ENCODE measurements at places on chromosomes 3 and 15. TPM values are rescaled to one million over a fixed set of nuclear protein-coding genes. Genes with fewer than 3 reads are reported as not detected.

GRCh38 chr3:78420611-78421010, 1347.2 kb downstream of the ROBO1 start:
- DNase-seq = no peak

GRCh38 chr15:73190189-73190601, 137.9 kb downstream of the NEO1 start:
- DNase-seq = no peak

GRCh38 chr15:52295421-52296001, at the start of gene MYO5C:
Gene MYO5C (minus strand): TSS chr15:52295804. CDS start chr15:52295636, 168 bp downstream.
- peak; percentile 78 for DNase-seq

- DNase-seq = no peak
Measured at GRCh38 chr3:127107002-127107401, 85.9 kb upstream of the PRR23E start.

GRCh38 chr3:190877925-190878324, 15.4 kb upstream of the GMNC start:
- DNase-seq = no peak

DNA sequence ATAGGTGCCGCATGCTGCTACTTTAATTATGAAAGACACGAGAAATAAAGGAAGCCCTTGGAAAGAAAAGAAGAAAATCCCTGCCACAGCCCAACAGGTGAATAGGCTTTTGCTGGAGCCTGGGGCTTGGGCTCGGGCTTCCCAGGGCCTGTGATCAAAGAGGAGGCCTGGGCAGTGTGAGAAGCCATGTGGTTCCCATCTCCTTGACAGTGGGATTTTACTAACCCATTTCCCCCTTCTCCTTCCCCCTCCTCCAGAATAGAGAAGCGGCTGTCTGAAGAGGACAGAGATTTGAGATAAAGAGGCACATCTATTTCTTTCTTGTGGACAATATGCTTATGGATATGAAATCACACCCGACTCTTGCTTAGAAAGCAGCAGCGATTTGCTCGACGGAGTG, 369.1 kb downstream of the MCTP2 start:
- DNase-seq = no peak

DNA sequence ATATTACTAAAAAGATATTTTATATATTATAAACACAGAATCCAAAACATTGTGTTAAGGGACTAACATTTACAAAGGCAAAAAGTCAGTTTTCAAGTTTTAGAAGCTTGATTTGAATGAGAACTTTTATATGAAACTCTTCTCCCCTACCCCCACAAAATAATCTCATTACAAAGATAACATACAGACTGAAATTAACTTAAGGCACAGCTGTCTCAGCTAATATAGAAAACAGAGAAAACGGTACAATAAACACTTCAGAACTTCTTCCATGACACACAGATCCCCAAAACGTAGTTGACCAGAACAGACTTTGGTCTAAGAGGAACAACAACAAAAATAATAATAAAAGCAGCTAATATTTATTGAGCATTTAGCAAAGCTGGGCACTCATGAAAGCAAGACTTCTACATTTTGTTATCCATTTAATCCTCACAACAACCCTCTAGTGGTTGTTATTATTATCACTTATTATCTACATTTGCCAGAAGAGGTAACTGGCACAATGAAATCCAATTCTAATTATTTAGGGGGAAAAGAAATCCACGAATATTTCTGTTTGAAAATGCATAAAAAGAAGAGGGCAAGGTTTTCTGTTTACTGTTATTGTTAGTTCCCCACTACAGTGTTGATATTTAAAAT, 68.1 kb downstream of the PFN2 start:
- no peak for DNase-seq

GRCh38 chr3:48403533-48404439, 26.1 kb downstream of the PLXNB1 start:
- DNase-seq = no peak

- DNase-seq = no peak
Measured at GRCh38 chr3:65883613-65884012, 155.1 kb downstream of the MAGI1 start.

DNA sequence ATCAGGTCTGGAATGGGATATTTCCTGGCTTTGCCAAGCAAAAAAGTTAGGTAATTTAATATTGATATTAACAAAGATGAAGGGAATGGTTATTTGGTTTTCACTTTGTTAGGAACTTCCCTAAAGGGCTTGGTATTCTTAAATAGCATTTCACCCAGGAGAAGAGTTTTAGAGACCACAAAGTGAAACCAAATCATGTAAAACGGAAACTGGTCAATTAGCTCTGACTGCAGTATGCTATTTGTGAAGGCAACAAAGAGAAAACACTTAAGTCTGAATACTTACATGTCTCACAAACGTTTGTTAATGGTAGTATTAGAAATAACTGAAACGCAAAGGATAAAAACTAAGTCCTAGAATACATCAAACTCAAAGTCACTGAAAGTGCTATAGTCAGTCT, 32.4 kb upstream of the SETMAR start:
- DNase-seq = no peak

DNA sequence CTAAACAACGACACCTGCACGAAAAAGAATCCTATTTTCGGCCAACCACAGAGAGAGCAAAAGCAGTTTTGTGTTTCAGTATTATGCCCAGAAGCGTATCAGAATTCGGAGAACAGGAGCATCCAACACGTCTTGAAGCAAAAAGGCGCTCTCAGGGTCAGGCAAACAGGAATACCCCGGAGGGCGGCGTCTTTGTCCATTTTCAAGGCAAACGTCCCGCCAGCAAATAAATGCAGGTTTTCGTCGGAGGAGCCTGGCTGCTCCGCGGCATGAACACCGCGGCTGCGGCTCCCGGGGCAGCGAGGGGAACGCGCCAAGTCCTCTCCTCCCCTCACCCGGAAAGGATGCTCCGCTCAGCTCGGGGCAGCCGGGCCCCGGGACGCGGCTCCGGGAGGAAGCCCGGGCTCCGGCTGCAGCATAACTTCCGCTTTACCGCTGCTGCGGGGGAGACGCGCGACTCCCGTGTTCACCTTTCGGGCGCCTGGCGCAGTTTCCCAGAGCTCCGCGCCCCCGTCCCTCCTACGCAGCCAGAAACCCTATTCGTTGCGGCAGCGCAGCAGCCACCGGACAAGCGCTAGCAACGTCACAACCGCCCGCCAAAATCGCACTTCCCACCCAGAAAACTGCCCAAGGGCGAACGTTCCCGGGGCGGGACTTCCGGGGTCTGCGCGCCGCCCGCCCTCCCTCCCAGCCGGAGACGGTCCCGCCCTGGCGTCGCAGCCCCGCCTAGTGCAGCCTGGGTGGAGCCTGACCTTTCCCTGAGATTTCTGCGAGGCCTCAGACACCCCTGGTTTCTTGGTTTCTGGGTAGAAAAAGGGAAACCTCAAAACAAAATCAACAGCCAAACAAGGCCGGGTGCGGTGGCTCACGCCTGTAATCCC, at the start of gene RNF168:
RNF168 (minus strand) TSS at position 573 of the 881 bp plus-strand sequence. CDS start 595 bp downstream, outside the sequence.
- DNase-seq = peak; percentile 97

GRCh38 chr3:48429960-48430707, at the start of gene PLXNB1:
Gene PLXNB1 (minus strand): TSS chr3:48430086. CDS start chr3:48424611, 5,475 bp downstream.
- peak; percentile 66 for DNase-seq

GRCh38 chr3:149221783-149222517, at the start of gene CP:
Gene CP (minus strand): TSS chr3:149221829. CDS start chr3:149221792, 37 bp downstream.
- DNase-seq = no peak

GRCh38 chr15:71752128-71752527, 58.2 kb upstream of the NR2E3 start:
- DNase-seq = no peak

DNA sequence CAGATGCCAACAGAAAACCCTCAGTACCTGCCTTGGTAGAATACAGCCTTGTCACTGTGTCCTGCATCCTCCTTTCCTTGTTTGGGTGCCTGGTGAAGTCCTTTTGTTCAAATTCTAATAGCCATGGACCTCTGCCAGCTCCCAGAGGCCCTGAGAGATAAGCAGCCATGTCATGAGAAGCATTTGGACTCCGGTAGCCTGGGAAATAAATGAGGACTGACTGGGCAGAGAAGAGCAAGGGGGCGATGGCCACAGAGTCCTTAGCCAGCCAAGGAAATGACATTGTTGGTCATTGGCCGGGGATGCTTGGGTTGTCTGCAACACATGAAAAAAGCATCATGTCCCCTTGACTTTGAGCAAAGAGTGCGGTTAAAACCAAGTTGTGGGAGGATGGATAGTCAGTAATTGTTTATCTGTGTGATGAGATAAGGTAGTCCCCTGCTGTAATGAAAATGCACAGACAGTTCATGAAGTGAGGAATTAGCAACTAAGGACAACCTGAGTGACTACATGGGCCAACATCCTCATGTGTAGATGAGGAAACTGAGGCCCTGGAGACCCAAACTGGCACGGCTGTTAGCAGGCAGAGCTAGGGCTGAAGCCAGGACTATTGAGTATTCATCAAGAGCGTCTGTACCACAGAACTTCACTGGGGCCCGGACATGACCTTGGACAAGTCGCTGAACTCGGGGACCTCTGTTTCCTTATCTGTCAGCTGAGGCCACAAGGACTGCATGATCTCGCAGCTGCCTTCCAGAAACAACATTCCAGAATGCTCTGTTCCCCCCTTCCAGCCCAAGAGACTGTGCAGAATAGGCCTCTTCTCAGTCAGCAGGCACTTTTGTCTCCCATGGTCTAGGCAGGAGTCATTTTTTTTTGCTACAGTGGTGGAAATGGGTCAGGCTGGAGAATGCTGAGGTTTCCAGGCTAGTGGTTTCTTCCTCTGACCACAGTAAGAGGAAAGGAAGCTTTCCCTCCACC, 90.5 kb upstream of the CTDSPL start:
- DNase-seq = peak; percentile 67

DNA sequence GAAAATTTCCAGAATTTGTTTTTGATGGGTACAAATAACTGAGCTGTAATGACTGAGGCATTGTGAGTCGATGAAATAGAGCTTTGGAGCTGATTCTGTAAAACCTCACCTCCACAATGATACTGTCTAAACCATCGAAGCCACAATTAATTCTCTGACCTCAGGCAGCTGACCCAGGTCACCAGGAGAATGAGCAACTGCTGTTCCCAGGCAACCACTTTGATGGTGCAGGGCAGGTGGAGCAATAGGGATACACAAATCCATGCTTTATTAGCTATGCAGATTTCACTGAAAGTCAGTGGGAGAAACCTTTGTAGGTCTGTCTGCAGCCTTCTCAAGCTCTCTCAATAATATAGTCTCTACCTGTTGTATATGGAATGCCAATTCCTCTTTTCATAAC, 204.4 kb downstream of the RYR3 start:
- DNase-seq = no peak

GRCh38 chr3:126781889-126782491, 78.0 kb downstream of the CHCHD6 start:
- DNase-seq = no peak

GRCh38 chr3:56870436-56870835, 68.7 kb upstream of the ARHGEF3 start:
- no peak for DNase-seq

GRCh38 chr3:152497457-152497856, 228.7 kb downstream of the MBNL1 start:
- DNase-seq = no peak

DNA sequence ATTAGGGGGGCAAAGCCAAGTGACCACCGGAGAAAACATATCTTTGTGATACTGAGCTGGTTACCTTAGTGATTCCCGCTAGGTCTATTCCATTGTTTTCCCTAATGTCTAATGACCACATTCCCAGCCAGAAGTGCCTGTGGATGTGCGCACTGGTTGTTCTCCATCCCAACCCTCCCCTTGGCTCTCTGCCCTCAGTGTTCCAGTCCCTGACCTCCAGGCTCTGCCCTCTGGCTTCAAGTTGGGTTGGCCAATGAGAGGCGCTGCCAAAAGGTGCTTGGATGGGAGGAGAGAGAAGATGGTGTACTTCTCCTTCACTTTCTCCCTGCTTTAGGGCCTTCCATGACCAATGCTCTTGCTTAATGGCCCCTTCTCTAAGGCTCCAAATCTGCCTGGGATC, 2.4 kb downstream of the COLQ start:
- DNase-seq = peak; percentile 40

DNA sequence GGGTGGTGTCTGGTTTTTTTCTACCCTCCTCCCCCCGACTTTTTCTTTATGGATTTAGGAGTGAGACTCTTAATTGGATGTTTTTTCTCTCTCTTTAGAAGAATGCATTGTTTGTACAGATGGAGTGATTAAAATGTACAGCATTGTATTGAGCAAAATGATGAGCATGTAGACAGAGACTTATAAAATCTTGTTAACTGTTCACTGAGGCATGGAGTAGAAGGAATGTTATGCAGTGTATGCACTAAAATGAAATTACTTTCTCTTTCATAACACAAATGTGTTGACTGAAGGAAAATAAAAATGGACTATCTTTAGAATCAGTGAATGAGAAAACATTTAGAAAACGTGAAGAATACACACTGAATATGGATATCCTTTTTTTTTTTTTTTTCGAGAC, 39.8 kb downstream of the ZFAND6 start:
- DNase-seq = no peak

- no peak for DNase-seq
Measured at GRCh38 chr15:97236140-97236539, 724.4 kb upstream of the ARRDC4 start.

- no peak for DNase-seq
Measured at GRCh38 chr15:89329329-89330084, 5.1 kb downstream of the POLG start.

DNA sequence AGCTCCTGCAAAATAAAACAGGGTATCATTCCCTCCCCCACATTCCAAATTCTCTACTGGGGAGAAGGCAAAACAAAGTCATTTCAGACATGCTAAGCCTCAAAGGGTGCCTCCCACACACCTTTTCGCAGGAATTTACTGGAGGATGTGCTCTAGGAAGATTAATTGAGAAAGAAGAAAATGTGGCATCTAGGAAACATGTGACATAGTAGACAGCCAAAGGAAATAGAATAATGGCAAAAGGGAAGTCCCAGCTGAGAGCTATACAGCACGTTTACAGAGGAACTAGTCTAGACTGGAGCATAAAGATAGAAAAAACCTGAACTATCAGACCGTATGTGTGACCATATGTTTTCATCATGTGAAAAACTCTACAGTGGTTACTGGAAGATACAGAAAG, 58.8 kb upstream of the MELTF start:
- no peak for DNase-seq

MOBP gene
- total RNA-seq = not detected

EHD4 gene
- 42.1 TPM for total RNA-seq

SRGAP3 gene
- total RNA-seq = 3.6 TPM

STT3B gene
- total RNA-seq = 76.7 TPM

TRIM42 gene
- not detected for total RNA-seq

OR5K2 gene
- total RNA-seq = not detected

P2RY14 gene
- total RNA-seq = 1.5 TPM

PATL2 gene
- 6.8 TPM for total RNA-seq

RMDN3 gene
- total RNA-seq = 20.7 TPM

CPNE4 gene
- 1.2 TPM for total RNA-seq

CLDN16 gene
- total RNA-seq = 0.08 TPM
